Stimulated activated CD4-positive, alpha-beta T cell treated with anti-CD3 and anti-CD28 coated beads, Interleukin-4, amount 100 ng/mL, for 4 hours (primary cell): ENCODE measurements at places on chromosomes 5 and 9.
A peak's percentile ranks its signal among the peaks of the same experiment; 100 is the strongest.

- DNase-seq = no peak
Measured at GRCh38 chr5:171494452-171495121, 75.1 kb downstream of the FGF18 start.

DNA sequence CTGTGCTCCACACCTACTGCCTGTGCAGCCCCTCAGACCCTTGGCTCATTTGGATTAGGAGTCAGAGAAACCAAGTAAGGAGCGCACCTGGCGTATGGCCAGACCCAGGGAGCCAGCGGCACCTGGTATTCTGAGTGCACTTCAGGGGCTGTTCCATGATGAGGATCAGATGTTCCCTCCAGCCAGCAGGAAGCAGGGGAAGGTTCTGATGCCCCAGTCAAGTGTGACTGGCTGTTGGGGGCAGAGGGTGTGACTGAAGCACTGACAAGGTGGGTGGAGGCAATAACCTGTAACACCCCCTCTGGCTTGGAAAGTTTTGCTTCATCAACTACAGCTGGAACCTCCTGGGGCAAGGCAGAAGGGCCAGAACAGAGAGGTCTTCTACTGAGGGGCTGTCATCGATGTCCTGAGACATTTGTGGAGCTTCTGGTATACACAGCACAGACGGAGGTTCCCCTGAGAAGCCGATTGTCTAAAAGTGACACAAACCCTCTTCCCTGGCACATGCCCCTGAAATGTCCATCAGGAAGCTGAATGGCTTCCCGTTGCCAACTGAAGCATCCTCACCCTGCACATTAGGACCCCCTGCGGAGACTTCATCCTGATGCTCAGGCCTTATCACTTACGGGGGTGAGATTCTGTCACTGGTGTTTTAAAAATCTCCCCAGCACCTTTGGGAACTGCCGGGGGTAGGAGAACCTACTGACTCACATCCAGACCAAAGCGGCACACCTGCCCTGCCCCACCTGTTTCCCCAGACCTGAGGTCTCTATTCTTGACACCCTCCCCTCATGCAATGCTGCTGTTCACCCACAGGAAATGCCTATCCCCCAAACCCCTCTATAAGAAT, 21.1 kb downstream of the TRAF1 start:
- DNase-seq = peak; percentile 54

DNA sequence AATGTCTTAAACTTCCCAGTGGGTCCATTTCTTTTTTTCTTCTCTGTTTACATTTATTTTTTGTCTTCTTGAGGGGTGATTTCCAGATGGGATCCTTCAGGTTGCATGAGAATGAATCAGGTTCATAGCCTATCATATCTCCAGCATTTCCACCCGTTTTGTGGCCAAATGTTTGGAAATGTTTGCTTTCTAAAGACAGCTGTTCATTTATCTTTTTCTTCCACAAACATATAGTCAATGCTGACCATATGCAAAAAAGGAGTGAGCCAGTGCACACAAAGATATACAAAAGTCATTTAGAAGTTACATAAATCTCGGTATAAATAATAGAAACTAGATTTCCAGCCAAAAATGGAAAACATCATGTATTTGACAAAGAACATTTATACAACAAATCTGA, 71.6 kb upstream of the STC2 start:
- no peak for DNase-seq

GRCh38 chr9:79193001-79193400, 378.8 kb upstream of the TLE4 start:
- no peak for DNase-seq

- no peak for DNase-seq
Measured at GRCh38 chr9:106883030-106883429, 20.1 kb downstream of the ZNF462 start.

- no peak for DNase-seq
Measured at GRCh38 chr5:32147236-32147635, 26.9 kb downstream of the GOLPH3 start.

GRCh38 chr5:90056911-90057705, 352.4 kb downstream of the CETN3 start:
- no peak for DNase-seq

DNA sequence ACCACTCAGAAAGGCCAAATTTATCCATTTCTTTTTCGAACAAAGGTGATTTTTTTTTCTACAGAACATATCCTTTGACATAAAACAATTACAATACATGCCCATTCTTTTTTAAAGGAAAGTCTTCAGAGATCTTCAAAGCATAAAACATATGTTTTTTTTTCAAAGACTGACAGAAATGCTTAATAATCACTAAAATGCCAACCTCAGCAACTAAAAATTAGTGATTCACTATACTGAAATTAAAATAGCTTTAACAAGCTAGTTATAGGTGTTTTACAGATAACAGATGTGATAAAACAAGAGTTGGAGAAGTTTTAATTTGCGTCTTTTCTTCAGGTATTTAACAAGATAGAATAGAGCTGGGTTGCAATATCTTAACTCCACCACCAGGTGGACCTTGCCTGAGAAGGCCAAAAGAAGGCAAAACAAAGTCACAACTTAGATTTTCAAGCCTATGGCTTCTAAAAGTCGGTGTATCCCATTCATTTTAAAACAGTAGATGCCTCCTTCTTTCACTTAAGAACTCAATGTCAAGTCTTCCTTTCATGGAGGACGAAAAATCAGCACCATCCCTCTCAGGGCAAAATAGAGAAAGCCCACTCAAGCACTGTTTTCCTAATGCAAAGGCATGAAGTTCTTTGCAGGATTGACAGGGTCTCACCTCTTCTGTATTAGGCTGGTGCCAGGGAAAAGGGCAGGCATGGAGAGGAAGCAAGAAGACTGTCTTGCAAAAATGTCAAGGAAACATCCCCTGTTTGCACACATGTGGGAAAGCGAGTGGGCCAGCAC, 31.1 kb upstream of the CPLX2 start:
- no peak for DNase-seq

DNA sequence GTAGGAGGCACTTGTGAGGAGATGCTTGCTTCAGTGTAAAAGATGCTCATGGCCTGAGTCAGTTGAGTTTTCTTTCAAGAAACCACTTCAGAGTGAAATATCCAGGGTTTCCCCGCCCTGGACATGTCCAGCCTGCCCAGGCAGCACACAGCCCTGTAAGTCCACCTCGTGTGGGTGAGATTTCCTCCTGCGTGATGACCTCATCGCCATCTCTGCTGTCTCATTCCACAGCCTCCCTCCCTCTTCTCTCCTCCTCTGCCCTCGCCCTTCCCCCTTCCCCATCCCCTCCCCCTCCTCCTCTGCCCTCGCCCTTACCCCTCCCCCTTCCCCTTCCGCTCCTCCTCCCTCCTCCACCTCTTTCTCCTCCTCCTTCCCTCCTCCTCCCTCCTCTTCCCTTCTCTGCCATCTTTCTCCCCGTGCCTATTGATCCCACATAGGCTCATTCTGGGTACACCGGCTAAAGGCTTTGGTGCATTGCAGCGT, 34.0 kb upstream of the NCS1 start:
- DNase-seq = no peak

- DNase-seq = no peak
Measured at GRCh38 chr9:69590266-69590665, 81.9 kb downstream of the APBA1 start.

GRCh38 chr5:68214482-68215207, 911 bp upstream of the PIK3R1 start:
- no peak for DNase-seq

DNA sequence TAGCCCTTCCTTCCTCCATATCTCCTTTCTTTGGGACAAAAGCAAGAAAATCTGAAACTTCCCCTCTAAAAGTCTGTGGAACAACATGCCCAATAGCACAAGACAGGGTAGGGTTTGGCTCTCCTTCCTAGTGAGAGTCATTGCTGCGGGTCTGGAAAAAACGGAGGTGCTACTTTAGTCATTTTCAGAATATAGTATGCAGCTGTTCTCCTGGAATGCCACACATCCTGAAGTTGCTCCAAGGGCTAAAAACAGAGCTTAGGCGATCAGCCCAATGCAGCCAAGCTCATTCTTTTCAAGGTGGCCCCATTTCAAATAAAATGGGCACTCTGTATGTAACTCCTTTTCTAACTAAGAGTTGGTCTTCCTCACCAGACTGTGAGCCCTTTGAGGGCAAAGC, 39.5 kb upstream of the MYOT start:
- no peak for DNase-seq

- DNase-seq = no peak
Measured at GRCh38 chr9:37977851-37978480, 74.0 kb upstream of the SLC25A51 start.

GRCh38 chr9:71854811-71855210, 56.2 kb downstream of the ABHD17B start:
- DNase-seq = no peak

GRCh38 chr5:68418680-68419079, 203.1 kb downstream of the PIK3R1 start:
- DNase-seq = no peak

- no peak for DNase-seq
Measured at GRCh38 chr9:125467116-125467740, 205.6 kb downstream of the GAPVD1 start.

GRCh38 chr9:79184831-79185230, 386.9 kb upstream of the TLE4 start:
- no peak for DNase-seq

DNA sequence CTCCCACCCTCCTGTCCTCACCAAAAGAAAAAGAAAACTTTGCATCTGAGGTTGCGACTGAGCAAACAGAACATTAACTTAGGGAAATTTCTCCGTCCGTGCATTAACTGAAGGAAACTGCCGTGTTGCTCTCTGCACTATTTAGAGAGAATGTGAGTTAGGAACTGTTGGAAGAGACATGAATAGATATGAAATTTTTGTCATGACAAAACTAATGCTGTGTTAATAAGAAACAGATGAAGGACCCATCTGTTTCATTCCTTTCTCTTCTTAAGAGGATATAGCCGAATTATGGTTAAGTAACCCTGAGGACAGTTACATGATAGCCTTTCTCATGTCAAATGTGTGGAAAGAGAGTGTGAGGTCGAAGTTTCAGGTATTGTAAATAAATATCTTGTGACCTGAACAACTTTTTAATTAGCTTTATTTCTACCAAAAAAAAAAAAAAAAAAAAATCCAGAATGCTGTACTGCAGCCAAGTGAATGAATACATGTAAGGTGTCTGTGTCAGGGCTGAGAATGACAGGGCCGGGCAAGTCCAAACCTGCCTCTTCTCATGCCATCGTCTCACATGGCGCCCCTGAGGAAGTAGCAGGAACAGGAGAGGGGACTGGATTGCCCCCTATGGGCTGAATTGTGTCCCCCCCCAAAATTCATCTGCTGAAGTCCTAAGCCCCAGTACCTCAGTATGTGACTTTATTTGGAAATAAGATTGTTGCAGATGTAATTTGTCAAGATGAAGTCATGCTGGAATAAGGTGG, 35.6 kb upstream of the ANKRD33B start:
- no peak for DNase-seq

- DNase-seq = no peak
Measured at GRCh38 chr5:81290146-81290545, 11.2 kb upstream of the ZCCHC9 start.

DNA sequence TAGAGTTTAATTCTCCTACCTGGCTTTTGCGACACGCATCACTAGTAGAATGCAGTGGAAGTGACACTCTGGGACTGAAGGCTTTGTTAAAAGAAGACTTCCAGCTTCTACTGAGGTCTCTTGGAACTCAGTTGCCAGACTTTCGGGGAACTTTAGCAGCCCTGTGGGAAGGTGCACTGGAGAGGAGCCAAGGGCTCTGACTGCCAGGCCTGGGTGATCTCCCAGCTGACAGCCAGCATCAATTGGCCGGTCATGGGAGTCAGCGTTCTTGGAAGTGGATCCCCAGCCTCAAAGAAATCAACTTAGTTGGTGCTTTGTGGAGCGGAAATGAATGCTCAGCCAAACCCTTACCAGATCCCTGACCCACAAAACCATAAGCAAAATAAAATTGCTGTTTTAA, 87.1 kb downstream of the OSTF1 start:
- no peak for DNase-seq

- no peak for DNase-seq
Measured at GRCh38 chr5:153952893-153953292, 85.8 kb downstream of the FAM114A2 start.

- DNase-seq = no peak
Measured at GRCh38 chr9:23768861-23769260, 57.2 kb downstream of the ELAVL2 start.

- DNase-seq = no peak
Measured at GRCh38 chr5:125497651-125498050, 751.2 kb upstream of the ZNF608 start.

GRCh38 chr9:133275105-133276000, at the start of gene ABO:
Gene ABO, minus strand, starts transcription at chr9:133275201.
- no peak for DNase-seq

DNA sequence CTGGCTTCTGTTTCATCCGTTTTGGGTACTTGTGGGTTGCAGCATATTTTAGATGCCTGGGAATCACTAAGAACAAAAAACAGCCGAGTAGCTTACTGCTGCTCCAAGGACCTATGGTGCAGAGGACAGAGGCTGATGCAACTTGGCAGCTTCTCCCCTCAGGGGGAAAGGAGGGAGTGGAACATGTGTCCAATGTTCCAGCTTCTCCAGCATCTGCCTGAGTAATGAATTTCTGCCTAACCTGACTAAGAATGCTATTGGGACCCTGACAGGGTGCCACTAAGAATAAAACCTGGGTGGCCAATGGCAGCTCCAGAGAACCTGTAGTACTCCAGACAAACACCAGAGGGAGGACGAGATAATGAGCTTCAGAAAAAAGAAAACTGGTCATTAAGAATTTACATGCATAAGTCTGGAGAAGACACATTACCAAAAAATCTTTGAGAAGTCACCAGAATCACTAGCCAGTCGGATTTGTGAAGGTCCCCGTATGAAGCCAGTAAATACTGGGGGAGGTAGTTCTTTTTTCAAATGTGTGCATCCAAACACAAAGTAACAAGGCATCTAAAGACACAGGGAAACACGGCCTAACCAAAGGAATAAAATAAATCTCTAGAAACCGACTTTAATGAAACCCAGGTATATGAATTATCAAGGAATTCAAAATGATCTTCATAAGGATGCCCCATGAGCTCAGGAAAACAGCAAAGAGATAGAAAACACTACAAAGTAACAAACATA, 293.5 kb downstream of the HINT1 start:
- no peak for DNase-seq

GRCh38 chr5:110265162-110265561, 461.3 kb downstream of the TMEM232 start:
- no peak for DNase-seq

DNA sequence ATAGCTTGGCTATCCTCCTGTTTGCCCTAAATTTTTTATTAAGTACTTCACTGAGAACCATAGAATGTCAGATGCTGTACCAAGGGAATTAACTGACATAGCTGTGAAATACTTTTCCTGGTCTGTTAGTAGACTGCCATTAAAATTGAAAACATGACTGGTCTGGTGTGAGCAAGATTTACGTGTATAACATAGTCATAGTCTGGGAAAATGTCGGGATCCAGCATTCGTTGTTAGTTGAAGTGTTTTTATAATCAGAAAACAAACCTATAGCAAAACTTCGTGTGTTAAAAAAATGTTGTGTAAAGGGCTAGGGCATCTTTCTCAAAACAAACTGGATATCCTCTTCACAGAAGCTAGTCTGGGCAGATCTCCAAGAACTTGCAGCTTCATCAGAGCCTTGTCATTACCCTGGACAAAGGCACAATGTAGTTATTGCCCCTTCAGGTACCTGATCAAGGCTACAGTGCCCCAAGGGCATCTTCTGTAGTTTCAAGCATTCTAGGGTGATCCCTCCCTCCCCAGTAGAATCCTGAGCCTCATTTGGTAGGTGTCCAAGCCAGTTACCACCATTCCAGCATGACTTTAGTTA, 454.2 kb upstream of the SGCD start:
- no peak for DNase-seq
